Mesothelial cell of epicardium (in vitro differentiated cells): ENCODE measurements at places on chromosomes 2 and 18. TPM values are rescaled to one million over a fixed set of nuclear protein-coding genes. Genes with fewer than 3 reads are reported as not detected.

The LRP1B gene
- total RNA-seq = 1.7 to 1.9 TPM (median 1.8 TPM) in 3 replicates

The REG3G gene
- not detected in 3 replicates for total RNA-seq

The CREB1 gene
- 88.9 to 111 TPM (median 97.0 TPM) in 3 replicates for total RNA-seq

DNA sequence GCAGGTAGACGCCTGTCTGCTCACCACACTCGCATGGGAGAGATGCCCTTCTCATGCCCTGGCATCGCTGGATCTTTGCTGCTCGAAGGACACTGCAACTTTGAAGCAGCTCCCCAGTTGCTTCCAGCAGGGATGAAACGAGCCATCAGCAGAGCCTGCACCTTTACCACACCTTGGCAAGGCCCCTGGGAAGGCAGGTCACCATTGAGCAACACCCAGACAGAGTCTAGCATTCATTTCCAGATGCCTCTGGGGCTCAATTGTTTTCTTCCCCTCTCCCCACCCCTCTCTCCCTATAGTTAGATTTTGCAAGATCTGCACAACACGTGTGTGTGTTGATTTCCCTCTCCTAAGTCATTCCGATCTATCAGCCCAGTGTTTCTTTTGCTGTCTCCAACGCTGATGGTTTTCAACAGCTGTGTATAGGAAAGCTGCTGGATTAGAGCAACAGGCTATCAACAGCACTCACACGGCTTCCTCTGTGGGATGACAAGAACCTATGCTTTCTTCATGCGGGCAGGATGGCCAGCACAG, 25.6 kb upstream of the INHBB start:
- no peak for DNase-seq

GRCh38 chr2:17583166-17583565, 42.7 kb downstream of the VSNL1 start:
- no peak for DNase-seq

DNA sequence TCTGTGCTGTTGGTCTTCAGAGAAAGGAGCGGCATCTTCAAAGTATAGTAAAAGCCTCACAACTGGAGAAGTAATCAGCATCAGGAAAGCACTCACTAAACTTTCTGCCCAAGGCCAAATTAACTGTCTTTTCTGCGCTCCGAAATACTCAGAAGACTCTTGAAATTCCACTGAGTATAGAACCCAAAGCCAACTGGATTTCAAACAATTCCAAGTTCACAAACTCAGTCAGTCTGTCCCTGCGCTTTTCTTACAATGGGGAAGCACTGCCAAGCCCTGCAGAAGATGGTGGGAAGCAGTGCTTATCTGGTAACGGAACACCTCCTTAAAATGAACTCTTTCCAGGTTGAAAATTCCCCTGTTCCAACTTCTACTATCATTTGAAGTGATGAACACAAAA, 193.5 kb downstream of the NCKAP5 start:
- DNase-seq = no peak
